H7 (cell line): ENCODE measurements at places on chromosomes 2 and 18.

DNA sequence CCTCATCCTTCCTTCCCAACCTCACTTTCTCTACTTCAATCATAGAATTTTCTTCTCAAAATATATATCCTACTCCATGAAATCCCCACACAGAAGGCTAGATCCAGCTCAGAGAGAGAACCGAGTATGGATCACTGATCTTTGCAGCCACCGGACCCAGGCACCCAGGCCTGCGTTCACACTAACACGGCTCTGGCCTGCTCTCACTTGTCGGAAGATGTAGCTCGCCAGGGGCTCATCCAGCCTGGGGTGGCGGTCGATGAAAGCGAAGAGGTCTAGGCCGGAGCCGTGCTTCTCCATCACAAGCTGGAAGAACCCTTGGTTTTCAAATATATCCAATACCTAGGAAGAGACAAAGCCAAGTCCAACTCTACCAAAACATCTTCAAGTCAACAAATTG is 12.7 kb upstream of the MTERF4 start:
- DNase-seq, result peak; percentile 17

- no peak for DNase-seq
Observed at GRCh38 chr2:19367326-19367725, 8.9 kb upstream of the OSR1 start.

DNA sequence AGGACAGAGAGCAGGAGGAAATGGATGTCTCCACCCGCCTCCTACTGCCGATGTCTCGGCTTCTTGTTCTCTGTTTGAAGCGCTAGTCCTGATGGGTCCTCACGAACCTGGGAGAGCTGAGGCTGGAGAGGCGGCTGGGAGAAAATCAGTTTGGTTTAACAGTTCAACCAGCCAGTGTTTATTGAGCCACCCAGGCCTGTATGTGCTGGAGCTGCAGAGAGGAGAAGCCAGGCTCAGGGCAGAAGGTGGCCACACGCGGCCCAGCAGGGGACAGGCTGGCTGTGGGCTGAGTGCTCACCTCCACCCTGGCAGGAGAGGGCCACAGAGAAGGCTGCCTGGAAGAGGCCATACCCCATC is 202.1 kb downstream of the CYP26B1 start:
- no peak for DNase-seq

GRCh38 chr2:55923091-55923981 is at the start of gene EFEMP1:
Gene EFEMP1, minus strand, starts transcription at chr2:55923782. Its CDS starts 1,342 bp downstream, at chr2:55922440.
- peak; percentile 89 for DNase-seq

GRCh38 chr2:45459860-45460259 is 151.2 kb downstream of the SRBD1 start:
- no peak for DNase-seq

DNA sequence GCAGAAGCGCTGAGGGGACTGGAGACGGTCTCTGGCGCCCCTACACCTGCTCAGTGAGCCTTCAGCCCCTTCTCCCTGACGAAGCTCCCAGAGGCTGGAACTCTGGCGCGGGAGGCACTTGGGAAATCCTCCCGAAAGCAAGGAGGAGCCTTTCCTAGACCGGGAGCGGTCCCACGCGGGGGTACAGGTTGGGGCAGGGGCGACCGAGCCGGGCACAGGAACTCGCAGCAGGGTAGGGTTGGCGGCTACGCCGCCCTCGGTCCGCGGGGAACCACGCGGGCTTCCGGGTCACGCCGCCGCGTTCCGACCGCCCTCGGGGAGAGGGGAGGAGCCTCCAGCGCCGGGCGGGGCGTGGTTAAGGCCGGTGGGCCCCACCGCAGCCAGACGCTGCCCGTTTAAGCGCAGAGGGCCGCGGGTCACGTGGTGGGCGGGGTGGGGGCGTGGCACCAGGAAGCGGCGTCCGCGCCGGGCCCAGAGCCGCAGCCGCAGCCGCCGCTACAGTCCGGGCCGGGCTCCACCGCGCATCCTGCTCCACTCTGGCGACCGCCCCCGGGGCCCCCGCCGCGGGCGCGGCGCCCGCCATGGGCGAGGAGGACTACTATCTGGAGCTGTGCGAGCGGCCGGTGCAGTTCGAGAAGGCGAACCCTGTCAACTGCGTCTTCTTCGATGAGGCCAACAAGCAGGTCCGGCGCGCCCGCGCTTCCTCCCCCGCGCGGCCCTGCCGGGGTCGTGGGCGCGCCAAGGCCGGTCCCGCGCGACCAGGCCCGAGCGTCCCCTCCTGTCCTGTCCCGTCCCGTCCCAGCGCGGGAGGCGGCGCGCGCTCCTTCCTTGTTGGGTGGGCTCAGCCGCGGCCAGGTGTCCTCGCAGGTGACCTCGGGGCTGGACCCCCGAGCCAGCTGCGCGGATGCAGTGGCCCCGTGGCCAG is at the start of gene RMC1:
Gene RMC1 (plus strand): TSS at position 474 of the 925 bp plus-strand sequence. CDS start 108 bp downstream, at position 582.
- DNase-seq, result peak; percentile 98

- DNase-seq, result no peak
Observed at GRCh38 chr2:33903215-33903614, 304.1 kb upstream of the FAM98A start.

DNA sequence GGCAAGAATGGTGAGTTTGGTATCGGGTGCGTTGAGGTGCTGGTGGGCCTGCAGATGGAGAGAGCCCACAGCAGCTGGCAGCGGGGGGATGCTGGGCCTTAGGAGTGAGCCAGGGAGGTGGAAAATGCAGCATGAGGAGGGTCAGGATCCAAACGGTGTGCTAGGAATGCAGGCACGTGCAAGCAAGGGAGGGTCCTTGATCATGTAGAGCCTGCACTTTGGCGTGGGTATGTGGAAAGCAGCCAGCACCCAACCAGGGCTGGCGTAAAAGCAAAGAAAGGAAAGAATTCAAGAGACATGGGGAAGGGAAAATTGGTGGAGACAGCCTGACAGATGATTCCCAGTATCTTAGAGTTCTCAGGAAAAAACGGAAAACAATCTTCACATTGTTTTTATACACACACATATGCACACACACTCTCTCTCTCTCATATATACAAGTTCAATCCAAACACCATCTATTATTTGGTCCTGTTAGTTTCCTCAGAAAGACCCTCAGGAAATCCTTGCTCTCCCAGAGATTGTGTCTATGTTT is 46.3 kb downstream of the LTBP1 start:
- no peak for DNase-seq

DNA sequence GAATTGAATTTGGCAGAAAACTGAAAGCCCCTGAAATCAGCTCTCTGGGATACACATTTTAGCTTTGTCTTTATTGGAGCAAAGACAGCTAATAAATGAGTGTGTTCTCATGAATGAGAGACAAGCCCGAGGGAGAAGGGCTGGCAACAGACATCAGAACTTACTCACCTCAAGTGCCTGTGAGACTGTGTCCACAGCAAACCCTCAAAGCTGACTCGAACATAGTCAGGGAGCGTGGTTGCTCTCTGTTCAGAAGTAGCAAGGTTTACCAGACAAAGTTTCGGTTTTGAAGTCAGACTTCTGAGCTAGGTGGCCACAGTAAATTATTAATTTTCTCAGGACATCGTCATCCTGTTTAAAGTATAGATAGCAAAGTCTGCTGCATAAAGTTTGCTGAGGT is 207.9 kb downstream of the CMPK2 start:
- no peak for DNase-seq

DNA sequence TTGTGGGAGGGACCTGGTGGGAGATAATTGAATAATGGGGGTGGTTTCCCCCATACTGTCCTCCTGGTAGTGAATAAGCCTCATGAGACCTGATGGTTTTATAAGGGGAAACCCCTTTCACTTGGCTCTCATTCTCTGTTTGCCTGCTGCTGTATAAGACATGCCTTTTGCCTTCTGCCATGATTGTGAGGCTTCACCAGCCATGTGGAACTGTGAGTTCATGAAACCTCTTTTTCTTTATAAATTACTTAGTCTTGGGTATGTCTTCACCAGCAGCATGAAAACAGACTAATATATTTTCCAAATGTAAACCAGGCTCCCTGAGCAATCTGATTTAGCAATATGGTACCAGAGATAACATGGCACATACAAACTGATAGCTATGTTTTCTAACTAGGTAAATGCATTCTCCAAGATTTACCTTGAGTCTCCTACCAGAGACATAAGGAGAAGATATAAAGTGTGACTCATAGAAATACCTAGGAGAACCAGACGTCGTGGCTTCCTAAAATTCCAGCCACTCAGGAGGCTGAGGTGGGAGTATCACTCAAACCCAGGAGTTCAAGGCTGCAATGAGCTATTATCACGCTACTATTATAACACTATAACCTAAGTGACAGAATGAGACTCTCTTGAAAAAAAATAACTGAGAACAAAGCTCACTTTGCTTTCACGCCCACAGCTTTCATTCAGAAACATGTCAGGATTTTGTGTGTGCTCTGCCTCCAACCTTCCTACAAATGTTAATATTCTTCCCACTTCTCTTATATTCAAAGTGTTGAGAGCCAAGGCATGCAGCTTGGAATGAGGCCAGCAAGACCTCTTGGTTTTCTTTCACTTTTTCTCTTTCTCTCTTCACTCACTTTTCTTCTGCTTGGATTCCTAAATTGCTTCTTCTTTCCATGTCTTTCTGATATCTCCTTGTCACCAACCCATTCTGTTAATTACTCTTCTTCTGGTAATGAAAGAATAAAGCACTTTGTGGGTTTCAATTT is 263.9 kb upstream of the UBE2E3 start:
- no peak for DNase-seq

DNA sequence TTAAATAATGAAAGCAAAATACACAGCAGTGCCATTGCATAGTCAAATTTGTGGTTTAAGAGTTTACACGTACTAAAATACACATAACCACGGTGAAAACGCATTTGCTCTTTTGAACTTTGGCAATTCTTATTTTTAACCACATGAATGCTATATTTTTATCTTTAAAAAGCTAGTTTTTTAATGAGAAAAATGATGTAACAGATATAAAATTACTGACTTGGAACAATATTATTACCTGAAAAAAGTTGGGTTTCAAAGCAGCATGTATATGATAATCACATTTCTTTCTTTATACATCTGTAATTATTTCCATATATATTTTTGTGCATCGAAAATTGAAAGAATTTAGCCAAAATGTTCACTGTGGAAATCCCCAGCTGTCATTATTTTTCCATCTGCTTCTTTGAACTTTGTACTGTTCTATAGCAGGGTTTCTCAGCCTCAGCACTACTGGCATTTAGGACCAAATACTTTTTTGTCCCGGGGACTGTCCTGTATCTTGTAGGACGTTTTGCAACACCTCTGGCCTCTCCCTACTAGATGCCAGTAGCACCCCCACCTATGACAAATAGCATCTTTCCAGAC is 75.9 kb upstream of the CAB39 start:
- DNase-seq, result no peak

DNA sequence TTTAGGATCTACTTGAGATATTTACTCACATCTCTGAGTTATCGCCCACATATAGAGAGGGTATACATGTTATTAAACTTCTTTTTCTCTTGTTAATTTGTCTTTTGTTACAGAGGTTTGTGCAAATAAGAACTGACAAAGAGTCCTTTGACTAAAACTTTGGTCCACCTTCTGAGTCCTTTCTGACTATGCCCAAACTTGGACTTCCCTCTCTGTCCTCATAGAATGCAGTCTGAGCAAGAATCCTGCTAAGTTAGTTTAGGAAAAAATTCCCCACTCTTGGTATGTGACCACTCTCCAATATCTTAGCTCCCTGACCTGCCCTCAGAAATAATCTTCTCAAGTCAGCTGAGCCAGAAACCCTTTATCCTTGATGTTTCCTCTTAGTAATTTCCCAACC is 257.5 kb upstream of the REG3G start:
- no peak for DNase-seq

GRCh38 chr2:58609326-58609725 is 368.2 kb upstream of the FANCL start:
- no peak for DNase-seq

- DNase-seq, result no peak
Observed at GRCh38 chr2:157052685-157053224, 204.8 kb upstream of the GALNT5 start.

GRCh38 chr2:204913312-204913711 is 368.0 kb downstream of the PARD3B start:
- DNase-seq, result no peak

DNA sequence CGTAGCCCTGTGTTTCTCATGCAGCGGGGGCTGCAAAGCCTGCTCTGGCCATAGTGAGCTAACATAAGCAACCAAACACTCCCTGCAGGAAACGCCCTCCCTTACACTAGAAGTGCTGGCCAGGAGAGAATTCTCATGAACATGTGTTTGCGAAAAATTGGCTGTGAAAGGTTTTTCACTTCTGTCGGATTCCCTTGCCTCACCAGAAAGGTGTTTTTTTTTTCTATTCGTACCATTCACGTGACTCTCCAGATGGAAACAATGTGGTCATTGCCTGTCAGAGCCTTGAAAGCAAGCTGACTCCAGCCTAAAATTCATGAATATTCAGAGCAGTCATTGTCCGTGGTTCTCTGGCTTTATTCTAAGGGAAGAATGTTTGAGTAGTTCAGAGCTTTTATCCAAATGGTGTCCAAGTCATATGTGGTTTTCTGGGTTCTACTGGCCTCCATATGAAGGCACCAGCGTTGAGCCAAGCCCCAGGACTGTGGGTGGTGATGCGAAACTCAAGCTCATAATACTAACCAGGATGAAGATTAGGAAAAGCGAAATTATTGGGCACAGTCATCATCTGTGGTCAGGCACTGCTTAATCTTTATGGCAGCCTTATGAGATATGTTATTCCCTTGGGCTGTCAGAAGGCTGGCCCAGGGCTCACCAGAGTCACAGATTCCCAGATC is 236.4 kb downstream of the ALPK2 start:
- DNase-seq, result peak; percentile 55

- no peak for DNase-seq
Observed at GRCh38 chr2:23096906-23097602, 287.9 kb upstream of the KLHL29 start.

- peak; percentile 65 for DNase-seq
Observed at GRCh38 chr2:70828115-70828514, 7.5 kb downstream of the CD207 start.

DNA sequence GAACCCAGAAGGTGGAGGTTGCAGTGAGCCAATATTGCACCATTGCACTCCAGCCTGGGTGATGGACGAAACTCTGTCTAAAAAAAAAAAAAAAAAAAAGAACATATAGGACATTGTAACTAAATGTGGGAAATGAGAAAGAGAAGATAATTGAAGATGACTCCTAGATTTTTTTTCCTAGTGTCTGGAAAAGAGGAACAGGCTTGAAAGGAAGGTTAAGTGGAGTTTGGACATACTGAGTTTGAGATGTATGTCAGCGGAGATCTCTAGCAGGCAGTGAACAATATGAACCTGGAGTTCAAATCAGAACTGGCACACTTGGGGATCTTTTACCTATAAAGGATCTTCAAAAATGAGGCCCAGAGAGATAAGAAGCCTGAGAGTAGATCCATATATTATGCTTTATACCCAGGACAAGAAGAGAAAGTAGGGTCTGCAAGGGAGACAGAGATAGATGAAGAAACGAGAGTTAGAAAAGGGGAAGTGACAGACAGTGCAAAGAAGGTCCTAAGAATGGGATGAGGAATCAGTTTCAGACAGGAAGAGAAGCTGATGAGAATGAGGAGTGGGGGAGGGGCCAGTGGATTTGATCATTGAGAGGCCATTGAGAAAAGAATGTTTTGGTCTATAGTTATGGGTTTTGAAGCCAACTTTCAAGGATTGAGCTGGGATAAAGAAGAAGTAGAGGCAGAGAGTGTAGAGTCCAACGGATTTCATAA is 46.9 kb upstream of the CD28 start:
- DNase-seq, result no peak

- DNase-seq, result no peak
Observed at GRCh38 chr2:160721089-160722040, 227.8 kb upstream of the RBMS1 start.

GRCh38 chr2:197559681-197560080 is 43.8 kb downstream of the MOB4 start:
- DNase-seq, result no peak

GRCh38 chr2:139296672-139297209 is 516.6 kb upstream of the NXPH2 start:
- DNase-seq, result no peak

- no peak for DNase-seq
Observed at GRCh38 chr2:126413079-126413478, 242.9 kb upstream of the GYPC start.
